Activated naive CD8-positive, alpha-beta T cell treated with anti-CD3 and anti-CD28 coated beads, Interleukin-2, amount 10 ng/mL, durations not matched to agents 7 days and 5 days (primary cell): ENCODE measurements at places on chromosomes 13 and 19. TPM values are rescaled to one million over a fixed set of nuclear protein-coding genes. Genes with fewer than 3 reads are reported as not detected.

DNA sequence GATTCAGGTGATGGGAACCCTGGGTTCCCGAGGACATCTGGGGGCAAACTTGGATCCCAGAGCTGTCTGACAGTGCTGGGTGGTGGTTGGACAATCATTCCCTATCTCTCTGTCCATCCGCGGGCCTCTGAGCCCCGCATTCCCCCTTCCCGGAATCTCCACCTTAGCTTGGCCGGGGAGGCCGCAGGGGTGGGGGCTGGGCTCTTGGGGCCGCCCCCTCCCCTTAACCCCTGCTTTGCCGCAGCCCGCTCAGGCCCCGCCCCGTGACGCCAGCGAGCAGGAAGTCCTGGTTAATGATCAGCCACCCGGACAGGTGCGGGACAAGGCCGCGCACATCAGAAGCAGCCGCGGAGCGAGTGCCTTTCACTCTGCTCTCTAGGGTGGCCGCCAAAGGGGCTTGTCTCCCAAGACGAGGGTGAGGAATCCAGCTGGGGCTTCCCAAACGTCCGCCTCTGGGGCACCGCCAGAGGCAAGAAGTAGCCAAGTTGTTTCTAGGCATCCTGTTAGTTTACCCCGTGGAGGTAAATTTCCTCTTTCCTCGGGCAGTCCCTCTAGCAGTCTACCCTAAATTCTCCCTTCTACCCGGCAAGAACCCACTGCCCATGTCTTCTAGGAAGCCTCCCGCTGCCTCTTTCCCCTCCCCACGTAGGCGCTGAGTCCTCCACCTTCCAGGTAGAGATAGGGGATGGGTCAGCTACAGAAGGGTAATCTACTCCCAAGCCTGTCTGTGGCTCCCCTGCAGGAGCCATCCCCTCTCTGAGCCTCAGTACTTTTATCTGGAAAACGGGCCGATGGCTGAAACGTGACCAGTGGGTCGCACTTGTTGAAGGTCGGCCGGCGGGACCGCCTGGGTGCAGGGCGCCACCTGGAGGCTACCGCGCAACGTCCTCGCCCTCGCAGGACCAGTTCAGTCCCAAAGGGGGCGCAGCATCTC is 3.0 kb downstream of the IRF2BP1 start:
- peak overlapping the region; percentile 52 for H3K4me3 ChIP-seq
- no peak overlapping the region for H3K27ac ChIP-seq

- H3K36me3 ChIP-seq, result no peaks in the 10 kb centered on the region
- H3K27me3 ChIP-seq, result peaks cover 4% of the 10 kb centered on the region
- no peaks in the 10 kb centered on the region for H3K4me1 ChIP-seq
- DNase-seq, result no peak
Measured at GRCh38 chr13:39224671-39225240, 186.5 kb downstream of the NHLRC3 start.

- H3K27ac ChIP-seq, result peak overlapping the region; percentile 38
- peaks cover 12% of the 10 kb centered on the region for H3K4me1 ChIP-seq
- peaks cover 9% of the 10 kb centered on the region for H3K36me3 ChIP-seq
- DNase-seq, result no peak
- H3K27me3 ChIP-seq, result no peaks in the 10 kb centered on the region
Measured at GRCh38 chr19:47377801-47378200, 28.7 kb downstream of the DHX34 start.

Gene SLC17A7
- 0.25 TPM for total RNA-seq

Gene CASP14
- total RNA-seq, result not detected

Gene DHRS12
- total RNA-seq, result 12.6 TPM
